ENCODE measurements at places on chromosomes 1 and 21.

DNA sequence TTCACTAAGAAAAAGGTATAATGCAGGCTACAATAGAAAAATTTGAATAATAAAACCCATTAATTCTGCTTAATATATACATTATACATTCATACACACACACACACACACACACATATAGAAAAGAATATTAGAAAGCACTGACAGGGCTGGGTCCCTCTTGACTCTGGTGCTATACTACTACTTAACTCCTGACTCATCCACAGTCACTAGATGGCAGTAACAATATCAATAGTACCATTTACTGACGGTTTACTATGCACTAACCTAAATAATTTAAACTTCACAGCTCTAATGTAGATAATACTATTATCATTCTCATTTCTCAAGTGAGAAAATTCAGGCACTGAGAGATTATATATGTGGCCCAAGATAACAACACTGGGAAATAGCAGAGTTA is 87.5 kb downstream of the COP1 start:
- DNase-seq, result no peak

DNA sequence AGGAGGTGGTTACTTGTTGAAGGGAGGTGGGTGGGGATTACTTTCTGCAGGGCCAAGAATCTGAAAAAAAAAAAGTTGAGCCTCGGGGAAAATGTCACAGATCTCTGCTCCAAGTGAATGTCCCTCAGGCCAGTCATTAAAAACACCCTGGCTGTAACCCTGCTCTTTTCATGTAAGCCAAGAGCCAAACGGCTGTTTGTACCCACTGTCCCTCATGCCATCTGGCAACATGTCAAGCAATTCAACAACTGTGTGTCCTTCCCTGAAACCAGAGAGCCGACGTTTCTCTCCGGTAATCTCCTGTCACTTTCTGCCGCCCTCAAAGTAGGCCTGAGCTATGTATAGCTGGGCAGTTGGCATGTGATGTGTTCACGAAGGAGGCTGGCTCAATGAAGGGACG is 14.7 kb downstream of the CASQ2 start:
- DNase-seq, result no peak

GRCh38 chr1:60573726-60574409 is 500.3 kb upstream of the C1orf87 start:
- peak; percentile 41 for DNase-seq

DNA sequence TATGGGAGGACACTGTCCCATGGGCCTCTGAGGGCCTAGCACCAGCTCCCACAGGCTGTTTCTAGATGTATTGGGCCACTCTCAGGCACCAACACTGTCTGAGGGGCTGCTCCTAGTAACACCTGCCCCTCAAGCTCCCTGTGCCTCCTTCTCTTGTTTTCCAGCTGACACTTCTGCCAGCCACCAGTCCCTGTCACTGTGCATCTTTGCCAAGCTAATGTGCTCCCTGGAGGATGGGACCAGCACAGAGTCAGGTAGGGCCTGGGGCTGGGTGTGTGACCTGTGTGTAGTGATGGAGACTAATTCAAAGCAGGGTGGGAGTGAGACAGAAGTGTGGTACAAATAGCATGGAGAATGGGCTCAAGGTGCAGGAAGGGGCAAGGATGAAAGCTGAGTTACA is 29.4 kb upstream of the MAGOH start:
- DNase-seq, result no peak

DNA sequence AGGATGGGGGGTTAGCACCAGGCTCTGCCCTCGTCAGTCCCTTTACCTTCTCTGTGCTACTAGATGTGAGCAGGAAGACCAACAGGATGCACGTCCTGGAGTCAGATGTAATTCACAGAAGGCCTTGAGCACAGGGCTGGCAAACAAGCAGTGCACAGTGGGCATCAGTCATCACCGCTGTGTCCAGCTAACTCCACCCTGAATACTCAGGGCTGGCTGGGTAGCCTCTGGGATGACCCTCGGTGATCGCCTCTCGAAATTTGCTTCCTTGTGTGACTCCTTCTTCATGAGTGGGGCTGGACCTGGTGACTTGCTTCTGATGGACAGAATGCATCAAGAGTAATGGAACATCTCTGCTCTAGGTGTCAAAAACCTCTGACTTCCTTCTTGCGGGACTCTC is 92.2 kb upstream of the TMPRSS2 start:
- DNase-seq, result no peak

GRCh38 chr21:24945910-24946309 is 661.4 kb downstream of the MRPL39 start:
- no peak for DNase-seq

DNA sequence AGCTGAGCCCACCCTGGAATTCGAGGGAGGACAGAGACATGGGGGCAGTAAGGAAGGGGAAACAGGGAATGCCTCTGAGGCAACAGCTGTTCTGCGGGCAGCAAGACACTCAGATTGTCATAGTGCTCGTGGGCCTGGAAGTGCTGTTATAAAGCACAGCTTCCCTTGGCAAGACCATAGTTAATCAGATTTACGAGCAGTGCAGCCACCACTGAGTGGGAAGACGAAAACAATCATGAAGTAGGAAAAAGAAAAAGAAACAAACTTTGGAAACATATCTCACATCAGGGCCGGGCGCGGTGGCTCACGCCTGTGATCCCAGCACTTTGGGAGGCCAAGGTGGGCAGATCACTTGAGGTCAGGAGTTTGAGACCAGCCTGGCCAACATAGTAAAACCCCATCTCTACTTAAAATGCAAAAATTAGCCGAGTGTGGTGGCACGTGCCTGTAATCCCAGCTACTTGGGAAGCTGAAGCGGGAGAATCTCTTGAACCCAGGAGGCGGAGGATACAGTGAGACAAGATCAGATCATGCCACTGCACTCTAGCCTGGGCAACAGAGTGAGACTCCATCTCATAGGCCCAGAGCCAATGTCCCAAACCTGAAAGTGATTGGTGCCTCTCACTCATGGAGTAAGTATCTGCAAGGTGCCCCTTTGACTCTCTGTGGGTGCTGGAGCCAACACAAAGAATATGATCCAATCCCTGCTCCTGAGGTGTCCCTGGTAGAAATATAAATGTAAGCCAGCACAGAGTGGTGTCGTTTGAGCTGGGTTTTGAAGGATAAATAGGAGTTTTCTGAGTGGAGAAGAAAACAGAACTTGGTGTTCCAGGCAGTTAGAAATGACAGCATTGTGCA is 55.6 kb upstream of the GPR153 start:
- DNase-seq, result no peak

DNA sequence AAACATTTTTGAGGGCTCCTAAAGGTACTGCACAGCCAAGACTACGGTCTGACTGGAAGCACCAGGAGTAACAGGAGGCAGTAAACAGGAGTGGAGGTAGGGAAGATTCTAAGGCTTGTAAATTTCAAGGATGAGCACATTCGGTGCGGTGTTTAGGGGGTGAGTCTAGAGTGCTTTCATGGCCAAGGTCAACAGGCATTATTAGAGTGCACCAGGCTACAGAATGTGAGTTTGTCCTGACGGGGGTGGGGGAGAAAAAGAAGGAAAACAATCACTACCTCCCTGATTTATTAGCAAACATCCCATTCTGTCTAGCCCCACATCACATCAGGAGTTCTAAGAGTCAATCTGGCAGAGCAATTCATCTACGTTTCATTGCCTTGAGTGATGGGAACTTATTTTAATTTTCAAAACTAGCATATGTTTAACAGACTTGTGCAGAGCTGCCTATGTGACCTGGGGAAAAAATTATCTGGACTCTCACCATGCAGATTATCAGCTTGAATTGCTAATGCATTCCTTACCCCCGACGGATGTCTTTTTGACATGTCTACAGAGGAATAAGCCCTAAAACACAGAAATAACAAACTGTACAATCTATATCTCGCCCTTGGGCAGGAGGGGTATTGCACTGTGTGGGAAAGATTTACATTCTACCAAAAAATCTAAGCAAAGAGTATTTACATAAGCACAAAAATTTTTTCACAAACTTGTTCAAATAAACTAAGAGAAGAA is 45.0 kb downstream of the APP start:
- no peak for DNase-seq

DNA sequence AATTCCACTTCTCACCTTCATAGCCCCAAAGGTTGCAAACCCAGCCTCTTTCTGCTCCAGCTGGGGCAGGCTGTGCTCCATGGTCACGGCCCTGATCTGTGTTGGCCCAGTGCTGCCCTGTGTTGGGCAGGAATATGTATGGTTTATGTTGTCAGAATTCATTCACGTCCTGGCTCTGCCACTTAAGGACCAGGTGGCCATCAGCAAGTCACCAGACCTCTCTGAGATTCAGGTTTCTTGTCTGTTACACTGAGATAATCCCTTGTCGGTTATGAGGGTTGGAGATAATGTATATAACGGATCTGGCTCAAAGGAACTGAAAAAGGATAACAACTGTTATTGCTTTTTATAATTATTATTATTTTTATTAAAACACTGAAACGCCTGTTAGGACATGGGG is 39.1 kb upstream of the SELENON start:
- no peak for DNase-seq

- no peak for DNase-seq
Observed at GRCh38 chr1:228091084-228091483, 8.6 kb downstream of the ARF1 start.

- DNase-seq, result peak; percentile 21
Observed at GRCh38 chr21:8993943-8994639, 1527.3 kb upstream of the TPTE start.

- no peak for DNase-seq
Observed at GRCh38 chr1:17668624-17669175, 86.4 kb upstream of the ACTL8 start.

DNA sequence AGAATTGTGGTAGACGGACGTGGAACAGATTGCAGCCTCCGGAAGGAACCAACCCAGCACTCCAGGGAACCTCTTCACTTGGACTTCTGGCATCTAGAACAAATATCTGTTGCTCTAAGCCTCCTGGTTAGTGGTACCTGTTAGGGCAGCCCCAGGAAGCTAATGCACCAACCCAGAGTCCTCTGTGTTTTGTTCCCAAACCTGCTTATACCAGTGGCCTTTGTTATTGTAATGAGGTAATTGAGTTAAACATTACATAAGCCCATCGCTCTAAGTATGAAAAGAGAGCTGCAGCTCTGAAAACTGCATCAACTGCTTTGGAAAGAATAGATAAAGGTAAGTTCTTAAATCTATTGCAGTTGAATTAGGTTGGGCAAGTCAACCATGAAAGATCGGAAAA is 516.7 kb downstream of the NPHP4 start:
- DNase-seq, result no peak

Data from NCI-H510A treated with DMSO at 0.1 percent for 48 hours (cell line).